H7 (cell line): ENCODE measurements at places on chromosomes 16 and 17. TPM values are rescaled to one million over a fixed set of nuclear protein-coding genes. Genes with fewer than 3 reads are reported as not detected.

The ABCC6 gene
- 0.81 and 1.5 TPM in 2 replicates for total RNA-seq

The ASPA gene
- not detected in 2 replicates for total RNA-seq

- DNase-seq: no peak
Measured at GRCh38 chr16:49596068-49596467, 222.5 kb downstream of the C16orf78 start.

DNA sequence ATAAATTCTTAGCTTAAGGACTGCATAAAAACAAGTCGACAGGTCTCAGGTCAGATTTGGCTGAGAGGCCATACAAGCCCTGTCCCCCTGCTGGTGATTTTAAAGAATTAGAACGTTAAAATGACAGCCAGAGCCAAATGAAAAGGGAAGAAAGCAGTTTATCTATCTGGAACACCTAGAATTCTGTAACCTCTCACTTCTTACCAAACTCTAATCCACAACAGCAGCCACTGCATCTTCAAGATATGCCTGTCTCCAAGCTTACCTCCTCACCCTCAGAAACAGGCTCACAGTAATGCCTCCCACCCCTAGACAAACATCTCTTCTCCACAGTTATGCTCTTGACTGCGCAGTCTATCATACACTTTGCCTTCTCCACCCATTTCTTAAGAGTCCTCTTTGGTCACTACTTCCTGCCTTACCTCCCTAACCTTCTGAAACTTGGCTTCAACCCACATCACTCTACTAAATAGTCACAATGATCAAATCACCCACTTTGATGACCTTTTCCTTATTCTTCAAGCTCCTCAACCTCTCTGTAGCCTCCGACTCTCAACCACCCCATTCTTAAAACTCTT is 14.2 kb downstream of the ANKFY1 start:
- DNase-seq: peak; percentile 64
